ENCODE measurements at places on chromosomes 12 and 14. TPM values are rescaled to one million over a fixed set of nuclear protein-coding genes. Genes with fewer than 3 reads are reported as not detected.

DNA sequence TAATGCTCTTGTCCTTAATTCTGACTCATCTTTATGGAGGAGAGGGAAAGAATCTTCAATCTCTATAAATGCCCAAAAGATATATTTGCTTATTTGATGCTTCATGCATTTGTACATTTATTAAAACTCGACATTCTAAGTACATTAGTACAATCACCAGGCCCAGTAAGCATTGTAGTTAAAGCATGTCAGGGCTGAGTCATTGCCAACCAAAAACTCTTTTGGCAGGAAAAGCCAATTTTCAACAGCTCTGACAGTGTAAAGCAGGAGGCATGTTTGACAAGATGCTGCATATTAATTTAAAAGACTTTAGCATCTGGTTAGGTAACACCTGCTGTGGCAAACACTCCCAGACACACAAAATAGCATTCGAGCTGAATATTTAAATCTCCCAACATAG is 290.9 kb downstream of the PPFIA2 start:
- DNase-seq, result no peak

CPNE8 gene
- total RNA-seq, result 27.6 TPM

TMEM229B gene
- 6.5 TPM for total RNA-seq

- no peak for DNase-seq
These were observed 19.0 kb downstream of the PHETA1 start for GRCh38 chr12:111349748-111350520.

RFX4 gene
- total RNA-seq, result not detected

- no peak for DNase-seq
These were observed 747.3 kb downstream of the NRXN3 start for GRCh38 chr14:78917462-78917861.

- DNase-seq, result no peak
These were observed 261.5 kb downstream of the PCNX1 start for GRCh38 chr14:71168564-71169427.

KITLG gene
- 12.0 TPM for total RNA-seq

DNA sequence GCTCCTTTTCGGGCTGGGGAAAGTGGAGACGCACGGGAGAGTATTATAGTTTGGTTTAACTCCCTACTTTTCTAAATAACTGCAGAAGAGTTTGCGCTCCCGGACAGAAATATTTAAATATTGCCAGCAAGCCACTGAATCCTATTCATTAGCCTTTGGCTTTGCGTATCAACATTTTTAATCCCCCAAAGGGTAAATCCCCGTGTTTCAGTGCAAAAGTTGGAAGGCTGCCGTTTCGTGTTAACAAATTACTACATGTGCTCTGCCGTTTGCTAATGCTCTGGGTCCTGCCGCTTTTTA is 372 bp upstream of the DPF3 start:
- no peak for DNase-seq

DNA sequence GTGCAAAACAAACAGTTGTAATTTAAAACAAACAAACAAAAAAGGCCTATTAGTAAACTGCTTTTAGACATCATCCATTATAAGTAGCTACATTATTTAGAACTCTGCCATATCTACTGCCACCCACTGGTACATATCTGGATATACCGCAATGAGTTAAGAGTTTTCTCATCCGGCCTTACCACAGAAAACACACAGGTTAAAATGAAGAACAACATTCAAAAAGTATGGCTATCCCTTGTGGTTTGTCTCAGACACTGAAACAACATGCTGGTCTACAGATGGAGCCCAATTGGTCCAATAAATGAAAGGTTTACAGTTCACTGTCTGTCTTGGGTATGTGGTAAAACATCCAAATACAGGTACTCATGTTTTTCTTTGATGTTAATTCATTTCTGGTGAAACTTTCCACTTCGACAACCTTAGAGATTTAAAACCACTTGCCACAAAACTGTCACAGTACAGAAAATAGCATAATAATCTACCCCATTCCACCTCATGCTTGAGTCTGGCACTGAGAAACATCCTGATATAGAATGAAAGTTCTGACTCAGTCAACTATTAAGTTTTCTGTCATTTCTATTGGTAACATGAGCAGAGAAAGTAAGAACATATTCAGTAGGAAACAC is 354.3 kb downstream of the CEP128 start:
- DNase-seq, result no peak

DNA sequence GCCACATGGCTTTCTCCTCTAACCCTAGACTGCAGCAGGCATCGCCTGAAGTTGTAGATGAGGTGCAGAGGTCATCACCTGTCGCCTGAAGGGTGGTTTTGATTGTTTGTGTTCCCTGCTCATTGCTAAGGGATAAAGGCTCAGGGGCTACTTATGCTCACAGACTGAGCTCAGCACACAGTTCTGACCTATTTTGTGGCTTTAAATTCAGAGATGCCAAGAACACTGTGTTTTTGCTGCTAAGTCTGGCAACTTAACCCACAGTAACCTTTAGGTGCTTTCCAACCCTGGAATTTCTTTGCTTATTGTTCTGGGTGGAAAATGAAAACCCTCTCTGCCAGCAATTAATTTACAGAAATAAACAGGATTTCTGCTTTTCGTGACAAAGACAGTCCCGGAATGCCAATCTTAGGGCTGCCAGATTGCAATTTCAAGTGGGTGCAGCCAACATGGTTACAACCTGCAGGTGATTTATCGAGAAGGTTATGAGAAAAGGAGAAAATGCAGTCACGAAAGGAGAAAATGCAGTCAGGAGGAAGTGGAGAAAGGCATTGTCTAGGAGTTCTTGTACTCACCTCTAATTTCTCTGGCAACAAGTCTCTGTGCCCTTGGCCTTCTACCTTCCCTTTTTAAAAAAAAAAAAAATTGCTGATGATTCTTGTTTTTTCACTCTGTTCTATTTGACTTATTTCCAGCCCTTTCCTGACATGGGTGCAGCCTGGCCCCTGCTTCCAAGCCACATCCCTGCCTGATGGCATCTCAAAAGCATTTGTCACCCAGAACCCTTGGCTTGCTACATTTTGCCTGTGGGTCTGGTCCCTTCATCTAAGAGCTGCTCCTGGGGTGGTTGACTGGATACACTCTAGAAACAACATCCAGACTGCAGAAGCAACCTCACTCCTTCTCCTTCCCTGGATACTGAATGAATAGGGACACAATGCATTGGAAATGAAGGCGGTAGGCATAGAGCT is 23.3 kb downstream of the NPC2 start:
- no peak for DNase-seq

DNA sequence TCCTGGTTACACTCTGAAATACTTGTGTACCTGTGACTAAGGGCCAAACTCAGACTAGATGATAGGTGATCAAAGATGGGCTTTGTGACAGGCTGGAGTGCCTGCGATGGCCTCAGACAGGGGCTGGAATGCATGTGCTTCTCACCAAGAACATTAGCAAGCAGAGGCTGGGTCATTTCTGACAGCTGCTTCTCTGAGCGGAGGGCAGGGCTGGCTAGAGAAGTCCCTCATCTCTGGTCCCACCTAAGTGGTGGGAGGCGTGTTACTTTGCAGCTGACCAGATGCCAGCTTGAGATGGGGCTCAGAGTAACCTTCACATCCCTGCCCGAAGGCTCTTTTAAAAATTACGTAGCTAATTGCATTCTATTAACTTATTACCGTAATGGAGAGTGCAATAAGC is 106.8 kb upstream of the RTL1 start:
- DNase-seq, result no peak

TAC3 gene
- not detected for total RNA-seq

DNA sequence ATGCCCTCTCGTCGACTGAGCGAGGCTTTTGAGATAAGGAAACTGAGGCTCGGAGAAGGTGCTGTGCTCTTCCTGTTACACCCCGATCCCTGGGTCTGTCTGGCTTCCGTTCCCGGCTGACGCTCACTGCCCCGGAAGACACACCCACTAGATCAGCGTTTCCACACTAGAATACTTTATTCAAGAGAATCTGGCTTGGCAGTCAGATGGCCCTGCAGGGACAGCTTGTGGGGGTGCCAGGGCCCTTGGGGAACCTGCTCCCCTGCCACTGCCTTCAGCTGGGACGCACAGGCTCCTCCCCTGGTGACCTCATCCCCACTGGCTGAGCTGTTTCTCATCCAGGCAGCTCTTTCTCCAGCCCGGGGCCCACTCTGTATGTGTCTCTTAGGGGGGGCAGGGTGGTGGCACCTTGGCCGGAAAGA is 13.7 kb downstream of the PGF start:
- peak; percentile 80 for DNase-seq

GLI1 gene
- total RNA-seq, result 0.97 TPM

OR4Q3 gene
- not detected for total RNA-seq

GRCh38 chr14:79161571-79161970 is 991.4 kb downstream of the NRXN3 start:
- no peak for DNase-seq

DNA sequence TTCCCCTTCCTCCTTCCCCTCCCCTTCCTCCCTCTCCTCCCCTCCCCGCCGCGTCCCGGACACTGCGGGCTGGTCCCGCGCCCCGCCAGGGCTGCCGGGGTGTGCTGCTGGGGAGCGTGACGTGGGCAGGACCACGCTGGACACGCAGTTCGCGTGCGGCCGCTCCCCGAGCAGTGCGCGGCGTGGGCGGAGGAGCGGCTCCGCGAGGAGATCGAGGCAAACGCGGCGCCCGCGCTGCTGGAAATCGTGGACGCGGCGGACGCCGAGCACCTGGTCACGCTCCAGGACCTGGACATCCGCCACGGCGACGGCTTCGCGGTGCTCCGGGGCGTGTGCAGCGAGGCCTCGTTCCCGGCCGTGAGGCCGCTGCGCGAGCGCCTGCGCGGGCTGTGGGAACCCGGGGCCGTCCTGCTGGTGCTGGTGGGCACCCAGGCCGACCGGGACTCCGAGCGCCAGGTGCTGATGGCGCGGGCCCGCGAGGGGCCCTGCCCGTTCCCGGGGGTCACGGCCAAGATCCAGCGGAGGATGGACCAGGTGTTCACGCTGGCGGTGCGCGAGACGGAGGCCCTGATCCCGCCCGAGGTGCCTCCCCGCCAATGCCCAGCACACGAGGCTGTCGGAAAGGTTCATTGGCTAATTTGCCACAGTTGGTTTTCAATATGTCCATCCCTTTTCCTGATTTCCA is 84.3 kb downstream of the TNFAIP2 start:
- peak; percentile 56 for DNase-seq

- DNase-seq, result peak; percentile 19
These were observed 4.3 kb upstream of the MYF6 start for GRCh38 chr12:80702889-80703805.

NINJ2 gene
- 5.2 TPM for total RNA-seq

SSTR1 gene
- total RNA-seq, result 1.3 TPM

- no peak for DNase-seq
These were observed 52.3 kb downstream of the E2F7 start for GRCh38 chr12:77013091-77013490.

- DNase-seq, result no peak
These were observed 19.9 kb downstream of the MAP3K12 start for GRCh38 chr12:53479331-53479730.

KRT73 gene
- total RNA-seq, result not detected

DNA sequence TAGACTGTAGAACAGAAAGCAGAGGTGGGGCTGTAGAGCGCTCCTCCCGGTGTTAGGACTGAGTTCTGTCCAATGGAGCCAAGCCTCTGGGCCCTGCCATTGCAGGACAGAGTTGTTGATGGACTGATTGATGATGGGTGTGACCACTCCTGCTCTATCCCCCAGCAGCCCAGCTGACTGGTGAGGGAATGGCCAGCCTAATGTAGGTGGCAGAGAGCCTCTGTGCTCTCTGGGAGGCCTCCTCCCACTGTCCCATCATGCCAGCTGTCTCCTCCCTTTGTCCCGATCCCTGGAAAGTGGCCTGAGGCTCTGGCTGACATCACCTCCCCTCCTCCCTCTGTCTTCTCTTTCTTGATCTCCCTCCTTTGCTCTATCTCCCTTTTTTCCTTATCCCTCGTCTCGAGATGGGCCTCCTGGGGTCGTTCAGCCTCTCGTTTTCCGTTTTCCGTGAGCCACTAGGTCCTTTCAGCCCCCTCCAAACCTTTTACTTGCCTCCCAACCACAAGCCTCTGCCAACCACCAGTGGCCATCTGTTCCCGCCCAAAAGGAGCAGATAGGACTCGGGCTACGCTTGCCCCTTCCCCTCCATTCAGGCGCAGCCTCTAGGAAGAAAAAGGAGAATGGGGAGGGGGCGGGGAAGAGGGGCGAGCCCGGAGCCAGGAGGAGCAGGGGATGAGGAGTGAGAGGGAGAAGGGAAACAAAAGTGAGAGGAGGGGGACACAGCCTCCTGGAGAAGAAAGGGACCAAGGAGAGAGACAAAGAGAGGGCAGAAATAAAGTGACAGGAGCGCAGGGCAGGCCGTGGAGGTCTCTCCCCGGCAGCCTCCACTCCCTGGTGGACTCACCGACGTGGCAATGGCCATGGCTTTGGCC is 572 bp downstream of the EFS start:
- DNase-seq, result no peak

DNA sequence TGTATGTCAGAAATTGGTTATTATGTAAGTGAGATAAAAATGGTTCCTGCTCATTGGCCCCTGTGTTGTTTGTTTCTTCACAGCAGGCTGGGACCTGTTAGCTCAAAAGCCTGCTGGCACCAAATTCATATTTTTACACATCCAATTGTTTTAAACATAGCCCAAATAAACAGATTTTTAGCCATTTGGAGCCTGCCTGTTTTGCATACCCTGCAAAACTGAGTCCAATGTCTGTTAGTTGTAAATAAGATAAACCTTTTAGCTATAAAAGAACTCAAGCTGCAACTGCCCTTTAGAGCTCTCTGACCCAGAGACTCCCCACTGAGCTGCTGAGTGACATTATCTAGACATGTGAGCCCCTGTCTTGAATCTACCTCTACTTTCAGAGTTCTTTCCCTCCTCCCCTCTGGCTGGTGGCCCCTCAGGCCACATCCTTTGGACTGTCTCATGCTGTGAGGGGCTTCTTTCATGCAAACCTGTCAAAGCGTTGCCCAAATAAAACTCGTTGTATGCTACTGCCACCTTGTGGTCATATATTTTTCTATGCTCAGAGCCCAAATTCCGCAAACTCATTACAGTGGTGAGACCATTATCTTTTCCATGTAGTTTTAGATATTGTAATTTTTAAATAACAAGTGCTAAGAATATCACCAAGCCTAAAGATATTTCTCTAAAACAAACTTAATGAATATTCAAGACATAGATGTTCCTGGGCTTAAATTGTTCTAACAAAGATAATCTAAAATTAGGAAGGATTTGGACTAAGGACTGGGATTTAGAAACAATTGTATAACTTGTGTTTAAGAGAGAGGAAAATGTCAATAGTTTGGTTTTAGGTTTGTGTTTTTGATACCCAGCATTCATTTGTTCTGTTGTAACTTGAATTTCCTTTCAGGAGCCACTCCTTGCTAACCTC is 337.9 kb downstream of the AACS start:
- DNase-seq, result no peak
